Metanephros (tissue), 2 donors: ENCODE measurements at places on chromosomes 12 and 14. TPM values are rescaled to one million over a fixed set of nuclear protein-coding genes. Genes with fewer than 3 reads are reported as not detected.

Gene MMP19
- 1.5 TPM for total RNA-seq

Gene CCDC197
- total RNA-seq, result 0.23 TPM

Gene TRIM9
- total RNA-seq, result 1.6 TPM

Gene CEP128
- total RNA-seq, result 8.7 TPM

Gene TAS2R10
- total RNA-seq, result 1.6 TPM

Gene ENDOU
- not detected for total RNA-seq

Gene SMOC1
- 3.9 TPM for total RNA-seq

Gene SMIM41
- 0.35 TPM for total RNA-seq

Gene PHLDA1
- 18.9 TPM for total RNA-seq

Gene ADCY4
- total RNA-seq, result 29.7 TPM

Gene KRT72
- total RNA-seq, result not detected

Gene NGB
- total RNA-seq, result not detected

Gene LRR1
- 9.5 TPM for total RNA-seq

Gene NTN4
- total RNA-seq, result 79.8 TPM

Gene YEATS4
- 26.2 TPM for total RNA-seq

Gene PDZRN4
- 3.4 TPM for total RNA-seq

Gene IFI27L1
- total RNA-seq, result 10.0 TPM

Gene SYCP3
- 0.12 TPM for total RNA-seq

Gene CPM
- 28.6 TPM for total RNA-seq

Gene KSR2
- total RNA-seq, result 1.1 TPM

Gene TRHDE
- total RNA-seq, result 40.1 TPM

Gene OTUB2
- 3.7 TPM for total RNA-seq

Gene EIF2B1
- 46.5 TPM for total RNA-seq

Gene LMBR1L
- total RNA-seq, result 69.4 TPM

Gene TMTC1
- 52.1 TPM for total RNA-seq

Gene REM2
- 0.41 TPM for total RNA-seq

Gene HOXC6
- total RNA-seq, result 17.0 TPM

Gene PPM1H
- 23.3 TPM for total RNA-seq

Gene DDN
- total RNA-seq, result 23.6 TPM

Gene LGR5
- total RNA-seq, result 7.5 TPM

Gene ACSS3
- total RNA-seq, result 38.7 TPM

Gene ABHD4
- 36.3 TPM for total RNA-seq

Gene MYO1A
- total RNA-seq, result 0.64 TPM
